ENCODE measurements at places on chromosomes 4 and X.

DNA sequence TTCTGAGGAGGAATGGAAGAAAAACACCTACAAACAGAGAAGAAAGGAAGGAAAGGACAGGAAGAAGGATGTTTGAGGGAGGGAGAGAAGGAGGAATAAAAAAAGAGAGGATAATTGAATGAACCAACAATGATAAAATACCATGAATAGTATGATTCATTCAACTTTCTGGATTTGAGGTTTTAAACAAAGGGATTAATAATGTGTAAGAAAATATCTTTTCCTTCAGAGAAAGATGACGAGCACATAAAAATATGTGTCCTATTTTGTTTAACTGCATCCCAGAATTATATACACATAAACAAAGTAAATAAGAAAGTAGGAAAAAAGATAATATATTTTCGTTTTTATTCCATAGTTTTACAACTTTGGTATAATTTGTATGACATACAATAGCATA lies 1380.4 kb downstream of the STIM2 start:
- DNase-seq: no peak

DNA sequence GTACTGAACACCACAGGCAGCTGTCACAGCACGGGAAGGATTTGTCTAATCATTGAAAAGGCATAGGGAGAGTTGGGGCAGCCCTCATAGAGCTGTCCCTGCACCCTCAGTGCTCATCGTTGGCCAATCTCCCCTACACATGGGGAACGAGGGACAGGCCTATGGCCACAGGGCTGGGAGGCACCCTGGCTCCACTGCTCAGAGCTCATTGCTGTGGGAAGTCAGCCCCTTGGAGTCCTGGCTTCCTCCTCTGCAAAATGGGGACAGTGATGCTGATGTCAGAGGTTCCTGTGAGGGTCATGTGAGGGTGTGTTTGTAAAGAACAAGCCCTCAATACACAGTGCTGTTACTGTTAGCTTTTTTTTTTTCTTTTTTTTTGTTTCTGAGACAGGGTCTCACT lies 19.3 kb upstream of the HTRA3 start:
- DNase-seq: no peak

- no peak for DNase-seq
These were observed 487.0 kb downstream of the PDHA2 start for GRCh38 chr4:96326846-96327245.

GRCh38 chr4:120858776-120859175 lies 63.8 kb downstream of the PRDM5 start:
- no peak for DNase-seq

- DNase-seq: peak; percentile 39
These were observed 122.6 kb downstream of the SHISA3 start for GRCh38 chr4:42519803-42520417.

GRCh38 chr4:150007512-150007911 lies 70.7 kb upstream of the DCLK2 start:
- DNase-seq: no peak

- DNase-seq: no peak
These were observed 162.2 kb upstream of the S100G start for GRCh38 chrX:16487620-16488385.

DNA sequence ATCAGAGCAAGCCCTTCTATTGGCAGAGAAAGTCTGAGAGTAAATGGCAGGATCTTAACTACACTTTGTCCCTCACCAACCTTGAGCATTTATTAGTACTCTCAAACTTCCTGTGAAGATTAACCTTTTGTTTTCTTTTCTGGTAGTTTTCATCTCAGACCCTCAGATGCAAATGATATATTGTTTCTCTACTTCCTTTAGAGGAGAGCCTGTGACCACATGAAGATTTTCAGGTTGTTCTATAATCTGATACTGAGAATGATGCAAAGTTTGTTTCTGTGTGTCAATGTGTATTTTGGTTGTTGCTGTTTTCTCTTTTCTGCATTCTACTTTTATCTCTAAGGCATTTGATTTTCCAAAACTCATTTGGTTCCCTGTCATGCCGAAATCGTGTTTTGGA lies 165.8 kb upstream of the CYSLTR1 start:
- DNase-seq: no peak

- DNase-seq: no peak
These were observed 26.1 kb downstream of the RBM46 start for GRCh38 chr4:154807042-154807630.

DNA sequence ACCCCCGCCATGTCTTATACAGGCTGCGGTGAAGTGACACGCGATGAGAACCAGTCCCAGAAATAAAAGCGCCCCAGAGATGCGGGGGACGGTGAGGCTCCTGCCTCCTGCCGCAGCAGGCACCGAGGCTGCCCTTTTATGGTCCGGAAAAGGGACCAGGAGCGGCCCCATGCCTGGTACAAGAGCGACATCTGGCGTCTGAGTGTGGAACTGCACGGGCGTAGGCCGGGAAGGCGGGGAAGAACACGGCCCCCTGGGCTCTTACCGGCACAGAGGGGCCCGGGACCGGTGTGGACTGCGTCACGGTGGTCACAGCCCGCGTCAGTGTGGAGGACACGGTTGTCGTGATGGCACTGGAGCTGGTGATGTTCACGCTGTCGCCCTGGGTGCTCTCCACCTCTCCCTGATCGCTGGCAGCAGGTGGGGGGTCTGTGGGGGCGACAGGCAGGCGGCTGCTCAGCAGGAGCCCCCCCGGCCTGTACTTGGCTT lies 8.9 kb upstream of the RENBP start:
- DNase-seq: peak; percentile 39

- DNase-seq: no peak
These were observed 603.8 kb downstream of the RAPGEF2 start for GRCh38 chr4:159706704-159707103.

DNA sequence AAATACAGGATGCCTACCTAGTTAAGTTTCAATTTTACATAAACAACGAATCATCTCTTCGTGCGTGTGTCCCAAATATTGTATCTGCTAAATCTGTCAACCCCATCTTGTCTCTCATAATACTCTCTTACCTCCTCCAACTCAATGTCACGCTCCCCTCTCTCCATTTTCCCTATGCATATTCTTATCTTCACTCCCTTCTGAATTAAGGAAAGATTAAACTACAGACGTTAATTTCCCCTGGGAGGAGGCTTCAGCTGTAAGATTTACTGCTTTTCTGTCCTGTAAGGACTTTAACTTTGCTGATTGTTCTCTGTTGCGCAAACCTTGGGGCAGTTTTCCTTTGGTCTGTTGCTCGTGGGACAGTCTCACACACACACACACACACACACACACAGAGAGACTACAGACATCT lies 455 bp upstream of the ABCB7 start:
- DNase-seq: no peak

DNA sequence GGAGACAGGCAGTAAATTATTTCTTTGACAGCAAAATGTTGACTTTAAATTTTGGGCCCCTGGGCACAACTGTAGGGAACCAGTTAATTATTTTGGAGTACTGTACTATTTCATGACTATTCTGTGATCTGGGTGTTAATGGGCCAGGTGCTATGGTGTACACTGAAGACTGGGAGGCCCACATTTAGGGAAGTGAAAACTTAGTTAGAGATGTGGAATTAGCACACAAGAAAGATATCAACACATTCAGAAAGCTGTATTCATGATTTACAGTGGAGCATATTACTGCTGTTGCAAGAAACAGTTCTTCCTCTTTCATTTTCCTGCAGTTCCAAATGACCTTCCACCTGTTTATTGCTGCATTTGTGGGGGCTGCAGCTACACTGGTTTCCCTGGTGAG lies 12.4 kb downstream of the PLP1 start:
- no peak for DNase-seq

- DNase-seq: no peak
These were observed 163.3 kb upstream of the IL15 start for GRCh38 chr4:141473026-141473540.

GRCh38 chrX:150771116-150771515 lies 77.9 kb downstream of the MTMR1 start:
- DNase-seq: no peak

- no peak for DNase-seq
These were observed 124.3 kb upstream of the STX18 start for GRCh38 chr4:4666187-4666586.

GRCh38 chrX:109878236-109878635 lies 124.7 kb upstream of the TMEM164 start:
- DNase-seq: no peak

- DNase-seq: peak; percentile 49
These were observed 105.3 kb upstream of the NKX1-1 start for GRCh38 chr4:1511441-1512041.

DNA sequence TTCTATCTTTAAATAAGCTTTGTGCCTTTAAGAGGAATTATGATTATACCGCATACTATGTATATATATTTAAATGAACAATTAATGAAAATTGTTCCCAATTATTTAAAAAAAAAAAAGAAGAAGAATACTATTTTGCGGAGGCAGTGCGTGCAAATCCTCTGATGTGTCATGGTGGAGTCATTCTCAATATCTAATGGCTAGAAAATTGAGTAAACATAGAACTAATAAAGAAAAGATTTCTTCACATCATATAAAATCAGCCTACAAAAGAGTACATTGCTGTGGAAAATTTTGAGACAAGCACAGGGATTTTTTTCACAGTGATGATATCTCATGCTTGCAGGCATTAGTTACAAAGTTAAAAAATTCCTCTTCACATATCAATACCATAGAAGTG lies 2.6 kb upstream of the EREG start:
- DNase-seq: no peak

GRCh38 chr4:63049278-63049677 lies 1360.0 kb downstream of the TECRL start:
- no peak for DNase-seq

GRCh38 chr4:94237271-94237670 lies 29.6 kb downstream of the SMARCAD1 start:
- DNase-seq: no peak

- DNase-seq: no peak
These were observed 172.8 kb downstream of the TEX13C start for GRCh38 chrX:125492439-125492838.

- DNase-seq: no peak
These were observed 175.5 kb upstream of the GPRIN3 start for GRCh38 chr4:89482926-89483595.

GRCh38 chr4:86272669-86273068 lies 87.2 kb downstream of the MAPK10 start:
- DNase-seq: no peak

- no peak for DNase-seq
These were observed 1.2 kb upstream of the TMEM33 start for GRCh38 chr4:41933997-41934503.

GRCh38 chr4:169399976-169400767 lies 129.4 kb upstream of the SH3RF1 start:
- no peak for DNase-seq

DNA sequence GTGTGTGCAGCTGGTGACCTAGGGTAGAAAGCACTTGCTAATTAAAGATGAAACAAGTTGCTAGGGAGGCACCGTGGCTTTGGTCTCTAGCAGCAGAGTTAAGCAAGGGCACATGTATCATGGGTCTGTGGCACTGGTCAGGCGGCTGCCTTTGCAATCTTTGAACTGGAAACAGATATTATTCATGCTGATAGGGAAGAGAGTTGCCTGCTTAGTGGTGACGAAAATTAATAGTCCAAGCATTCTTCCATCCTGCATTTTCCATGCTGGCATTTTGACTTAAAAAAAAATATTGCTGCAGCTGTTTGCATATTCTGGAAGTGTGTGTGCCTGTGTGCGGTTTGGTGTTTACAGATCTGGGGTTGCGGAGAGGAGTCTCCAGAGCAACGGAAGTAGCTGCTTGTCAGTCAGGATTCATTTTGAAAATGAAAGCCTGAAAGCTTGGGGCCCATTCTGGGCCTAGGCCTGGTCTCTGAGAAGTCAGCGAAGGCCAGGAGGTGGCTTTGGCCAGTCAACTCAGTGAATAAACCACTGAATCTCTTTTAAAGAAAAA lies 2.3 kb upstream of the SOWAHD start:
- no peak for DNase-seq

DNA sequence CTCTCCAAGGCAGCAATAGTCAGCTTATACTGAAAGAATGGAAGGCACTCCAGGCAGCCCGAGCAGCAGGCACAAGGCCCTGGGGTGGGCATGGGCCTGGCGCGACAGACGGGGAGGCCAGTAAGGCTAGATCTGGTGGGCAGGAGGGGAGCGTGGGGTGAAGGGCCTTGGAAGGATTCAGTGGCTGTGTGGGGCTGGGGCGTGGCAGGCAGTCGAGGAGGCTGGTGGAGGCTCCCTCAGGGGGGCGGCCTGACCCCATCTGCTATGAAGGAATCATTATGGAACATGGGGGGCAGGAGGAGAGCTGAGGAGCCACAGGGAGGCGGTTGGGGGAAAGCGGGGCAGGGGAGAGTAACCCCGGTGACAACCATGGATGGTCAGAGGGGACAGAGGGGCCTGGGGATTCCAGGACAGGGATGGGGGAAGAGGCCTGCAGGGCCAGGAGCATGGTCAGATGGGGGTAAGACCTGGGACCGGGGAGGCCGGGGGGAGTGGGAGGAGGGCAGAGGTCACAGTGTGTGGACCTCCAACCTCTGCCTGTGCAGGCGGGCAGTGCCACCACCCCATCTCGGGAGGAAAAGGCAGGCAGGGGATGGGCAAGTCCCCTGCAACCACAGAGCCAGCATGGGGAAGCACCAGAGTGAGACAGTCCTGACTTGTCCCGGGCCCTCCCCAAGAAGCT lies 70.3 kb downstream of the ACOX3 start:
- DNase-seq: no peak

All from thyroid gland (tissue), 4 donors.